ENCODE measurements at places on chromosomes 5 and 9.

DNA sequence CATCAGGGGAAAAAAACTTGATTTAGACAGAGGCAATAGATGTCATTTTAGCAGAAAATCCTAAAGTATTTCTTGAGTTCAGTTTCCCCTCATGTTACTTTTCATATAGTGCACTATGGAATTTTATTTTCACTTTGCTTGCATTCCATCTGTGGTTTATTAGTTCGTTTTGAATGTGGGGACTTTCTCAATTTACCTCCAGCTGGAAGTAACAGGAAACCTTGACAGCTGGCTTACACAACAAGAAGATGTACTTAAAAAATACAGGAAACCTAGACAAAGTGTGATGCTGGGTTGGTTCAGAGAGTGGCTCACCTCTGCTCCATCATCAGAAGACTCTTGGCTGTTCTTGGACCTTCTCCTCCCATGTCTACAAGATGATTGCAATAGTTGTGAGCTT is 567.0 kb downstream of the CETN3 start:
- no peak for DNase-seq

DNA sequence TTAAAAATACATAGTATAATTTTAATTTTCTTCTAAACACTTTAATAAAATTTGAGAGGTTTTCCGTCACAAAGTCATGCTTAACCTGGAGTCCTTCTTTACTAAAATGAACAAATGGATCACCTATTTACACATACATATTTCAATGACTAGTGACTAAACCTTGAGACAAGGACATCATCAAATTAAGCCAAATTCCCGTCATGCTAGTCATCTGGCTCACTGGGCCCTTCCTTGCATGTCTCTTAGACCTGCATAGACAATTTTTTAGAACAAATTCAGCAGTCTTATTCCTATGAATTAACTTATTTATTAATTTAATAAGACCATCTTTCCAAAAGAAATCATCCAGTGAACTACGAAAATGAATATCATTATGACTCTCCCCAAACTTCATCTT is 26.6 kb downstream of the ERAP2 start:
- DNase-seq, result no peak

DNA sequence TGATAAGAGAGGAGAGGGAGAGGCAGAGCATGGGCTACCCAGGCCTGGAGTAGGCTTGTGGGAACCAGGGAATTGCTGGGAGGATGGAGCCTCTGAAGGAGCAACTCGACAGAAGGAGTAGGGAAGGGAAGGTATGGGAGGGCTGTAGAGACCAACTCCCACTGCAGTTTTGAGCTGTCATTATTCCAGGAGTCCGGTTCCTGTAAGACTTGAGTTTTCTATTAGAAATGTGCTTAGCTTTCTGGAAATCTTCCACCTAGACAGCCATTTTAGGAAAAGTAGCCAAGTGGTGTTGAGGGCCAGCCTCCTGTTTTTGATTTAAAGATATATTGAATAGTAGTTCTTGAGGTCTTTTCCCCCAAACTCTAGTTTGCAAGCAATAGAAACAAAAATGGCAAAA is 323.5 kb downstream of the LRRC70 start:
- DNase-seq, result no peak

DNA sequence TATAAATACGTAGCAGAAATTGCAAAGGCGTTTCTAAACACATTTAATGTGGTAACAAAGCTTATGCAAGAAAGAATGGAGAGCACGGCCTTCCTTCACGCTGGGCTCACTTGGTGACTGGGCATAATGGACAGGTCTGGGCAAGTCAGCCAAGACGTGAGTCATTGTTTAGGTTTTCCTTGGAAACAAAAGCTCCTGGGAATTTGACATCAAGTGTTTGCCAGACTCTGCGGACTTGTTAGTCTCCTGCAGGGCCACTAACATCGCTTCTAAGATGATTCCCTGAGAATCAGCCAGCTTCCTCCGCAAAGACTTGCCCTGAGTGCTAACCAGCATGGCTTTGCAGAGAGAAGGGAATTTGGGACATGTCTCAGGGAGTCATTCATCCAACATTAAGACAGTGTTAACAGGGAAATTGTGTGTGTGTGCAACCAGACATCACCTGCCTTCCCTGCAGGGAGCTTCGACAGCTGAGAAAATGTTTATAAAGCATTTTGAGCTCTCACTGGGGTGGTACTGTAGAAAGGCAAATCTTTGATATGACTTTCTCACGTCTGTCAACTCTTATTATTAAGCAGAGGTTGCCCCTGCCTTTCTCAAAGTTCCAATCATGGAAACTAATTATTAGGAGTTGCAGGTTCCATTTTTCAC is 182.5 kb downstream of the NTRK2 start:
- no peak for DNase-seq

Measured in NCI-H446 (cell line).